Amniotic stem cell (primary cell): ENCODE measurements at places on chromosomes 4 and X.

DNA sequence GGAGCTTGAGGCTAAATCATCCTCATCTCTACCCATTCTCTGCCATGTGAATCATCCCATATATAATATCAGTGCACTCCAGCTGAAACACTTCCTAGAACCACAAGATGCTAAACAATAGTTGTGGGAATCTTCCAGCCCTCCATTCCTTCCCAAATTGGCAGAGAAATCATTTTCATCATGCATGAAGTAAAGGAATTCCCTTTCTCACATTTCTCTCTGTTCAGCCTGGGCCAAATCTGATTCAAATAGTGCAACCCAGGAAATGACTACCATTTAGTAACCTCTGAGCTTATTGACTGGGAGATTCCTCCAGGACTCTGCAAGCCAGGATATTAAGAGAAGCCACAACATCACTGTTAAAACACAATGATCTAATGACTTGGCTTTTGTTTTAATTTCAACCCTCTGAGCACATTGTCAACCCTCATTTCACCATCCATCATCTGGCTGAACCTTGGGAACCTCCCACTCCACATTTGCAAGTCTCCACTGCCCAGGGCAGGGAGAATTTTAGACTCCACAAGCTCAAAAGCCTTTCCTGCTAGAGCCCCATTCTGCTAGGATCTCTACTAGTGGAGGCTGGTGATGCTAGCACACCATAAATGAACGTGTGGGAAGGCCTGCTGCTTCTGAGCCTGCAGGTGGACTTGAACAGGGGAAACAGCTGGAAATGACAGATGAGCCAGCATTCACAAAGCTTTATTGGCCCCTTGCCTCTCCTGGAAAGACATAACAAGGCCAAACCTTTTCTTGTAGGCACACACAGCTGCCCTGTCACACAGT is 133.9 kb downstream of the TET2 start:
- peak; percentile 77 for DNase-seq

DNA sequence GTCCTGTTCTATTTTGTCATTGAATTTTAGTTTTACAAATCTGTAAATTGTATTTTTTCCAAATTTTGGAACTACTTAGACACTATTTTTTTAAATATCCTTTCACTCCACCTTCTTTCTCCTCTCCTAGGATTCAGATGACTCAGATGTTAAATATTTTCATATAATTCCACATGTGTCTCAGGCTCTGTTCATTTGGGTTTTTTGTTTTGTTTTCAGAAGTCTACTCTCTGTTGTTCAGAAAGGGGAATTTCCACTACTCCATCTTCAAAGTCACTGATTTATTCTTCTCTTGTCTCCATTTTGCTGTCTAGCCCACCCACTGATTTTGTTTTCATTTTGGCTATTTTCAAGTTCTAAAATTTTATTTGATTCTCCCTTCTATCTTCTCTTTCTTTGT is 264.0 kb upstream of the SLIT2 start:
- no peak for DNase-seq

- no peak for DNase-seq
These were observed 31.6 kb downstream of the UBE2K start for GRCh38 chr4:39729557-39729956.

- DNase-seq, result no peak
These were observed 47.7 kb downstream of the SNX25 start for GRCh38 chr4:185257086-185257485.

- DNase-seq, result no peak
These were observed 1143.9 kb downstream of the PDHA2 start for GRCh38 chr4:96983830-96984229.

DNA sequence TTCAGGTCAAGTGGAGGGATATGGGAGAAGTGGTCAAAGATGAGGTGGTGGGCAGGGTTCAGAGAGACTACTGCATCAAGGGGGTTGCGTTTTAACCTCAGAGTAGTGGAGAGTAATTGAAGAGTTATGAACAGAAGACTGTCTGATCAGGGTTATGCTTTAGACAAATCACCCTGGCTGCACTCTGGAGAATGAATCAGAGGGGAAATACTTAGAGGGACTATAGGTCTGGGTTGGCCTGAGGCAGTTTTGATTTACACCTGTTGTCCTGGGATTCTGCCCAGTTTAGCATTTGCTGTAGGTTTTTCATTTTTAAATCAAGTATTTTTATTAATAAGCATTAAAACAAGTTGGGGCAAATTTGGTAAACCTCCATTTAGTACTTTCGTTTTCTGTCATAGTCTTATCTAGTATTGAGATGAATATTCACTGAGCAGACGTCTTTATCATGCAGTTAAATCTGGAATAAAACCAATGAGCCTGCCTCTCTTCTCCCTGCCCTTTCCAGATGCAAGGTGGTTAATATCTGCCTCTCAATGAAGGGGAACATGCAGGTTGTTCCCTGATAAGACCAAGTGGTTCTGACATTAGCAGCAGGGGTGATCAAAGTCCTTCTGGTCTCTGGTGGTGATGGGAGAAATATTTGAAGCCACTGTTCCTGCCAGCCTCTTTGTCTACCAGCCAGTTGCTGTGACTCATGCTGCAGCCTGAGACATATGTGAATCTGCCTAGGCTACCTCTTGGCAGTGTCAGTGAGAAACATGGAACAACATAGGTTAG is 116.0 kb upstream of the RPS6KA3 start:
- DNase-seq, result no peak

DNA sequence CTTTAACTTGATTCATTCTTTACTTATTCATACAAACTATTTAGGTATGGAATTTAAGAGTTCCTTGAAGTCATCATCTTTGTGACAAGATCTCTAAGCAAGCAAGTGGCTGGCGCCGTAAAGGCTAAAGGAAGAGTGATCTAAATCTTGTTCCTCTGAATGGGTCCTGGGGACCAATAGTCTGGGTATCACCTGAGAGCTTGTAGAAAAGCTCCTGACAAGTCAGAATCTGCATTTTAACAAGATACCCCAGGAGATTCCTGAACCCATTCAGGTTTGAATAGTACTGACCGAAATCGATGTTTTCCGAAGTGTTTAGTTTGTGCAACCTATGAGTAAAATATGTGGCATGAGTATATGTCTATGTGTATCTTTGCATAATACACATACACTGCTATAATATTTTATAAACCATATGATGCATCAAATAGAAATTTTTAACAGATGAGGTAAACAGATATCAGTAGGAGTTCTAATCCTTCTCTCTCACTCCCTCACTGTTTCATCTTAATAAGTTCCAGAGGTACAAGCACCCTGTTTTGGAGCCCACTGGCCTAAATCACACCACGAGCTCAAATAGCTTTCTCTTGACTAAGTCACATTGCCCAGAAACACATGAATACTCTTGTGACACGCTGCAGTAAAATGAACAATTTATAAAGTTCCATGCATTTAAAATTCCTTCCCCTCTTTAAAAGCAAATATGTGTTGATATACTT is 170.0 kb downstream of the RELL1 start:
- no peak for DNase-seq

GRCh38 chr4:113474017-113474416 is 287.5 kb downstream of the CAMK2D start:
- peak; percentile 31 for DNase-seq

DNA sequence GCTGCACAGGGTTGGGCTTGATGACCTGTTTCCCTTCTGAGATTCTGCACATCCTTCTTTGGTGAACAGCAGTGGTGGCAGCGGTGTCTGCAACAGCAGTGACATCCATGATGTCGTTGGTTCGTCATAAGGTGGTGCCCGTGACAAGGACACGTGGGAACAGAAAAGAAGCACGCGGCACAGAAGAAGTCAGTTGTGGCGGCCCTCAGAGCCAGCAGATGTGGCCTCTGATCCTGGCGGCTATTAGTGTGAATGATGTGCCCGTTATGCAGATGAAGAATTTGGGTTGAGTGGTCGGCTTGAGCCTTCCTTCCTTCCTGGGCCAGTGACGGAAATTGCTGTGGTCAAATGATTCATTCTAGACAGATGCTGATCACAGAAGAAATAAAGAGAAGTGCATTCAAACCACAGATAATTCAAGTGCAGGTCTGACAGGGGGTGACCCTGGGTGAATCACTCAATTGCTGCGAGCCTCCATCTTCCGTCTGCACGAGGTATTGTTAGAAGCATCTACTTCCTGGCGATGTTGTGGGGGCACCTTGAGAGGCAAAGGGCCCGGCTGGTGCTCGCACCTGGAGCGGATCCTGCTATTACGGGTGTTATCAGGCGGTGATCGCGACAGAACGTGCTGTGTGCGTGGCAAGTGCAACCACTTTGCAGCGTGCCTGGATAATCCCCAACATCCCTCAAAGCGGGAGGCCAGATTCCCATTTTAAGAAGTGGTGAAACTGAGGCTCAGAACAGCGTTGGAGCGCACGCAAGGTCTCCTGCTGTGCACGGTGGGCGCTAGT is 215.2 kb upstream of the PSAPL1 start:
- peak; percentile 32 for DNase-seq

- no peak for DNase-seq
These were observed 43.3 kb upstream of the MTNR1A start for GRCh38 chr4:186598686-186599085.
